ENCODE measurements at places on chromosomes 2 and 18.

GRCh38 chr2:83251321-83251872 lies 1207.7 kb downstream of the SUCLG1 start:
- DNase-seq = no peak

DNA sequence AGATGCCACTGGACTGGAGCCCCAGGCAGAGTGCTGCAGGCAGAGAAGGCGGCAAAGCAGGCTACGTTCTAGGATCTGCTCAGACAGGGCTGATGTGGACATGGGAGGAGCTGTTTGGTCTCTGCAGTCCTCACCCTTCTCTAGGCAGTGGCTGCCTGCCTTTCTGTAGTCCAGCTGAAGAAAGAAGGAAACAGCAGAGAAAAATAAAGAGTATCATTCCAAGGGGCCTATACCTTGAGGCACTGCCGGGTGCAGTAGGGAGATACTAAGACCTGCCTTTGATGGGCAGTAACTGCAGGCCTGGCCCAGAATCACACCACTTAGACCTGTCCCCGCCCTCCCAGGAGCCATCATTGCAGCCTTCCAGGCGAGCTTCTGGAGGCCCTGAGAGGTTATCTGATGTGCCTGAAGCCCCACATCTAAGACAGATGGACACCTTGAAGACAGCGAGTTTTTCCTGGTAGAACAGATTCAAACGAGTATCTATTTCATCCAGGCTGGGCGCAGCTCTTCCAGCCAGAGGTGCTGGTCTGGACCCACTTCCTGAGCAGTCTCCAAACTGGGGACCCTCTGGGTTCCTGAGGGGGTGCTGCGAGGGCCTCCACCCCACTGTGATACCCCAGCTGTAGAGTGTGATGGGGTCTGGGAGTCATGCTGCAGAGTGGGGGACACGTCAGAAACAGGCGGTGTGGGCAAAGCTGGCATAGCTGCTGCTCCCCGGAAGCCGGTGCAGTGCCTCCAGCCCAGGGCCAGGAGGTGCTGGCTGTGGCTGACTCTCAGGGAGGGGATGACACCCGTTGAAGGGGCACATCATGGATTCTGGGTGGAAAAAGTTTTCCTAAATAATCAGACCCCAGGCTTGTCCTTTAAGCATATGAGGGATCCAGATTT lies 87.3 kb upstream of the OTOS start:
- DNase-seq = peak; percentile 3

- no peak for DNase-seq
These were observed 439.1 kb downstream of the TGIF1 start for GRCh38 chr18:3889121-3889520.

DNA sequence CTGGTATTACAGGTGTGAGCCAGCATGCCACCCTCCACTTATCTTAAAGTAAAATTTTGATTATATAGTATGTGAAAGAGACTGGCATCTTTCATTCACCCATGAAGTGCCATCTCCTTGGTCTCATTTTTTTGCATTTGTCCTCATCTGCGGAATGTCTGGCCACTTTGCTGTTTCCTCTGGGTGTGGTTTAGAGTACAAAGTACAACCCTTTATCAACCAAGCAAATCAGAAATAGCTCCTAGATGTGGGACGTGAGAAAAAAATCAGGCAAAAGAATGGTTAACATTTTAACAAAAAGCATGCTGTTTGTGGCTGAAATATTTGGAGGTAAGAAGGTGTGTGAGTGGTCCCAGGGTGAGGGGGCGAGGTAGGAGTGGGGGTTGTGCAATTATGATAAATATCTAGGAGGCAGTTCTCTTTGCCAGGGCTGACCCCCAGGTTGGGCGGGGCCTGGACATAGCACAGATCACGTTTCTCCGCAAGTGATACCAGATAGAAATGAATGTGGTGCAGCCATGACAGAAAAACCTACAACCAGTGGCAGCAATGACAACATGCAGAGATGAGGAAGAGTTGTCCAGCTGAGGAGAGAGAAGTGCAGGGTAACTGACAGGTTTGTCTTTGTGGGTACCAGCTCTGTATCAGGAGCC lies 115.8 kb upstream of the SERTAD2 start:
- DNase-seq = no peak

DNA sequence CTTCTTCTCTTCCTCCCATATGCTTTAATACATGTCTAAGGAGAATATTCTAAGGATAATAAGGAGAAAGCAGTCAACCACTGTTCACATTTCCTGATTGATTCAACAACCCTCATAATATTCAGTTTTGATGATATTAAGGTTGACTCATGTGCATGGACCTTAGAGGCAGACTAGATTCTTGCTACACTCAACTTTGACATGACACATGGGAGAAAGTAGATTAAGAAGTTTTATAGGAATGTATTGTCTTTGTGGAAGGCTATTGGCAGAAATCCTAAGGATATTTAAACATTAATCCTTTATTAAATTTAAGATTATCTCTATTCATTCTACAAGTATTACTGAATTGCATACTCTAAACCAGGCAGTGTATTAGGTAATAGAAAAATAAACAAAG lies 309.1 kb upstream of the CYRIA start:
- DNase-seq = no peak

- DNase-seq = no peak
These were observed 81.6 kb upstream of the STPG4 start for GRCh38 chr2:47236503-47237215.
